ENCODE measurements at places on chromosomes 12 and 14.

DNA sequence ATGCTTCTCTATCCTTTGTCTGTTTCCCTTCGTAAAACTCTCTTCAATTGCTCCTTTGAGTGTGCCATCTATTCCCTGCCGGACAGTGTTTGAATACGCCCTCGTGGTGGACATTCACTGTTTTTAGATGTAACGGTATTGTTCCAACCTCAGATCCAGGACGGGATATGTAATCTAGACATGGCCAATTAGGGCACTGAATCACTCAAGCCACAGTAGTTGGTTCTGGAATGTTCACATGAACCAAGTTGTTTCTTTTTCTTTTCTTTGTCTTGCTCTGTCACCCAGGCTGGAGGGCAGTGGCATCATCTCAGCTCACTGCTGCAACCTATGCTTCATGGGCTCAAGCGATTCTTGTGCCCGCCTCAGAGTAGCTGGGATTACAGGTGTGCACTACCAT is 204.2 kb upstream of the PLXNC1 start:
- no peaks in the 10 kb centered on the region for H3K36me3 ChIP-seq
- H3K4me3 ChIP-seq: no peak overlapping the region
- H3K27me3 ChIP-seq: no peaks in the 10 kb centered on the region
- H3K27ac ChIP-seq: no peak overlapping the region
- peaks cover 7% of the 10 kb centered on the region for H3K4me1 ChIP-seq

DNA sequence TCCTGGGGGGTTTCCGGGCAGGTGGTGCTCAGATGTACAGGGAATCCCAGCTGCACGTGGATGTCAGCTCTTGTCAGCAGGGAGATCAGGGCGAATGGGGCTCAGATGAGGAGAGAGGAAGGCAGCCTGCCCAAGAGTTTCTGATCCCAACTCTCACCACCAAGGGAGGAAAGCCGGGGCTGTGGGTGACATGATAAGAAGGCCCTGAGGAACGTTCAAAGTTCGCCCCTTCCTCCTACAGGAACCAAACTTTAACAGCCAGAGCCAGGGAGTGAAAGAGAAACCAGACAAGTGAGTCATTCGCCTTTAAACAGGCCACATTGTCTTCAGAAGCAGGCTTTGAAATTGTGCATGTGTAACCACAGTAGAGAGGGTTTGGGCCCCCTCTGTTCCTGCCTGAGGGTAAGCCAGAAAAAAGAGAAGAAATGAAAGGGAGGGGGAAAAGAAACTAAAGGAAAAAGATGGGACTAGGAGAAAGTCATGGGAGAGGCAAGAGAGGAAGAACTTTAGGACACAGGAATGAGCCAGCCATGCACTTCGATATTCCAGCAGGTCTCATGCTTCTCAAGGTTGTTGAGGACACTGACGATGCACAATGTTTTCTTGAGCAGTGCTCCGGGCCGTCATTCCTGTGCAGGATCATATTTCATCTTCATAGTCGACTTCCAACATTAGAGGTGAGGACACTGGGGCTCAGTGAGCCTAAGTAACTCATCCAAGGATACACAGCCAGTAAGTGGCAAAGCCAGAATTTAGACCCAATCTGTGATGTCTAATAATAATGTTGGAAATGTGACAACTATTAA is 691.4 kb upstream of the TBX3 start:
- H3K36me3 ChIP-seq: no peaks in the 10 kb centered on the region
- H3K27ac ChIP-seq: no peak overlapping the region
- H3K4me1 ChIP-seq: peaks cover 7% of the 10 kb centered on the region
- no peaks in the 10 kb centered on the region for H3K27me3 ChIP-seq
- peak; percentile 81 for DNase-seq

DNA sequence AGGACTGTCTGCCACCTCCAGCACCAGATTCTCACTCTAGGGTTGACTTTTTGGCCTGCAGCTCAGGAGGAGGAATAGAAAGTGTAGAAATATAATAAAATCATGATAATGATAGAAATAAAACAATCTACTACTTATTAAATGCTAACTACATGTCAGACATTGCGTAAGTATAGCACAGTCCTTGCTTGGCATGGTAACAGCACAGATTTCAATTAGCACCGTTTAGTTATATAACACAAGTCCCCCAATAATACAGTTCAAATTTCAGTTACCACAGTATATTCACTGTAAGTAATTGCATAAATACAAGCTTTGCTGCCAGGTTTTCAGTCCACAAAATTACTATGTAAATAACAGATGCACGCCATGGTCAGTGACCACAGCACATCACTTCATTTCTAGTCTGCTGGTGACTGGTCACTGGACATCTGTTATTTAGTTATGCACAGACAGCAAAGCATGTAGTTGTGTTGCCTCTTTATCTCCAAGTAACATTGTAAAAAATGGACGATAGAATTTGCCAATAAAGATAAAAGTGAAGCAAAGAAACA is 6.5 kb upstream of the GLT8D2 start:
- H3K27me3 ChIP-seq: no peaks in the 10 kb centered on the region
- DNase-seq: peak; percentile 62
- H3K27ac ChIP-seq: no peak overlapping the region
- 0 out of 2 replicates have a peak, but pooled peaks cover 2% of the 10 kb centered on the region for H3K36me3 ChIP-seq
- H3K4me3 ChIP-seq: no peak overlapping the region

- no peaks in the 10 kb centered on the region for H3K36me3 ChIP-seq
- no peak overlapping the region for H3K27ac ChIP-seq
- H3K4me1 ChIP-seq: peaks cover 16% of the 10 kb centered on the region
- DNase-seq: no peak
- H3K4me3 ChIP-seq: no peak overlapping the region
These were observed 15.0 kb upstream of the TMEM119 start for GRCh38 chr12:108612788-108613282.

- DNase-seq: no peak
- H3K27me3 ChIP-seq: no peaks in the 10 kb centered on the region
- H3K4me1 ChIP-seq: no peaks in the 10 kb centered on the region
These were observed 20.6 kb downstream of the TOGARAM1 start for GRCh38 chr14:44982594-44982993.

GRCh38 chr12:93199831-93200236 is 177.9 kb upstream of the NUDT4 start:
- no peak overlapping the region for H3K27ac ChIP-seq
- H3K4me1 ChIP-seq: peaks cover 19% of the 10 kb centered on the region
- no peak overlapping the region for H3K4me3 ChIP-seq
- H3K27me3 ChIP-seq: no peaks in the 10 kb centered on the region
- DNase-seq: peak; percentile 56

DNA sequence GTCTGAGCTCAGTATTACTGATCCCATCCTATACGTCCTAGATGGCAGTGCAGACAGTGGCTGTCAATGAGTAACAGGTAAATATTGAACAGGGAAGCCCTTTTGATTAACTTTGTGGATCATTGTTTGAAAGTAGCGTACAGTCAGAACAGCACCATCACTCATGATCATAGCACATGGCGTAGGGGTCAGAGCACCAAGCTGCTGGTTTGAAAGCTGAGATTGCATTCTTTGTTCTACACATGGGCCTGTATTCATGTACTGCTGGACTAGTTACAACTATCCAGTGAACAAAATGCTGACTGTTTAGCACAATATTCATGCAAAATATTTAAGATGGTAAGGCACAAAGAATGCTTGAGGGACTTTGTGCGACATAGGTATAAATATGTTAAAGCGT is 131.8 kb downstream of the NPAS3 start:
- no peaks in the 10 kb centered on the region for H3K36me3 ChIP-seq
- H3K27ac ChIP-seq: no peak overlapping the region
- no peaks in the 10 kb centered on the region for H3K4me1 ChIP-seq
- DNase-seq: no peak
- no peak overlapping the region for H3K4me3 ChIP-seq

- H3K36me3 ChIP-seq: no peaks in the 10 kb centered on the region
- no peaks in the 10 kb centered on the region for H3K27me3 ChIP-seq
- no peaks in the 10 kb centered on the region for H3K4me1 ChIP-seq
- H3K4me3 ChIP-seq: no peak overlapping the region
- no peak overlapping the region for H3K27ac ChIP-seq
- no peak for DNase-seq
These were observed 25.5 kb upstream of the P2RX4 start for GRCh38 chr12:121184425-121184824.

DNA sequence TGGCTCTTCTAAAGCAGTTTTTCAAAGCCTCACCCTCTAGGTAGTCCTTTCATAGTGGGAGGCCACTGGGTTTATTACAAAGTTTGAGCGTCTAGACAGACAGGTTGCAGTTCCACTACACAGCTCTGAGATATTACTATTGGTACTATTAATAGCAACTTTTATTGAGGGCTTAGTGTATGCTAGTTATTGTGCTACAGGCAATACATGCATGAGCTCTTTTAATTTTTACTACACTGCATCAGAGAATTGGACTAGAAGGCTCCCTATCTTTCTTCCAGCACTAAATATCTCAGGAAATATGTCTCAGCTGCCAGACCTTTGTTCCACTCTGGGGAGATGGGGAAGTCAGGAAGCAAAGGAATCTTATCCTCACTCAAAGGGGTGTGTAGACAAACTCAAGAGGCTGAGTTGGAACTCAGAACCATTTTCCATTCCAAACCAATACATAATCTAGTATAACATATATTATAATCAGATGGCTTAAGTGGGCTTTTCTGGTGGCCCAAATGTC is 161.8 kb upstream of the SLC38A2 start:
- H3K4me3 ChIP-seq: no peak overlapping the region
- peaks cover 6% of the 10 kb centered on the region for H3K4me1 ChIP-seq
- no peak for DNase-seq
- no peak overlapping the region for H3K27ac ChIP-seq

GRCh38 chr14:77111021-77111420 is 13.0 kb downstream of the CIPC start:
- DNase-seq: no peak
- H3K27me3 ChIP-seq: no peaks in the 10 kb centered on the region
- no peak overlapping the region for H3K27ac ChIP-seq
- peaks cover 20% of the 10 kb centered on the region for H3K36me3 ChIP-seq
- no peaks in the 10 kb centered on the region for H3K4me1 ChIP-seq

DNA sequence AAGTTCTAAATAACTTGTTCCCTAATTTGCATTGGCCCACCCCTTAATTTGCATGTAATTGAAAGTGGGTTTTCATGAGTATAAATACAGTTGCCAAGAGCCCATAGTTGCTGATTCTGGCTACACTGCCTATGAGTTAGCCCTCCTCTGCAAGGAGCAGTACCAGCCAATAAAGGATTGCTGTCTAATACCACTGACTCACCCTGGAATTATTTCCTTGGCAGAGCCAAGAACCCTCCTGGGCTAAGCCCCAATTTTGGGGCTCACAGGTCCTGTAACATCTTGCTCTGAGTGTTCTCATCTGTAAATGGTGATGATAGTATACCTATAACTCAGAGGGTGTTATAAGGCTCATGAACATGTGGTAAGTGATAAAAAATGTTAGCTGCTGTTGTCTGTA is 6.8 kb downstream of the TTC8 start:
- H3K27me3 ChIP-seq: no peaks in the 10 kb centered on the region
- H3K27ac ChIP-seq: no peak overlapping the region
- H3K4me1 ChIP-seq: peaks cover 26% of the 10 kb centered on the region
- DNase-seq: peak; percentile 81
- H3K36me3 ChIP-seq: 0 out of 2 replicates have a peak, but pooled peaks cover 1% of the 10 kb centered on the region
- H3K4me3 ChIP-seq: no peak overlapping the region

DNA sequence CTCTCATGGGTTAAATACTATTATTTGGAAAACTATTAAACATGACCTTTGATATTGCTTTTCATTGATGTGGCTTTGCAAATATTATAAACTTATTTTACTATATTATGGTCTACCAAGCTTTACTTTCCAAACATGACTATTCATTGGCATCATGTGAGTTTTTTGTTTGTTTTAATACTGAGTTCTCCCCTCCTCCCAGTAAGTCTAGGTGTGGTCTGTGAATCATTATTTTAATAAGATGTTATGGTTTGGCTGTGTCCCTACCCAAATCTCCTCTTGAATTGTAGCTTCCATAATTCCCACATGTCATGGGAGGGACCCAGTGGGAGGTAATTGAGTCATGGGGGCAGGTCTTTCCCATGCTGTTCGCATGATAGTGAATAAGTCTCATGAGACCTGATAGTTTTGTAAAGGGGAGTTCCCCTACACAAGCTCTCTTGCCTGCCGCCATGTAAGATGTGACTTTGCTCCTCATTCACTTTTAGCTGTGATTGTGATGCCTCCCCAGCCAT is 80.0 kb downstream of the BORCS5 start:
- no peaks in the 10 kb centered on the region for H3K27me3 ChIP-seq
- H3K27ac ChIP-seq: no peak overlapping the region
- H3K4me3 ChIP-seq: no peak overlapping the region
- DNase-seq: no peak
- H3K36me3 ChIP-seq: no peaks in the 10 kb centered on the region

GRCh38 chr14:20714593-20715250 is 26.2 kb downstream of the ANG start:
- no peaks in the 10 kb centered on the region for H3K4me1 ChIP-seq
- no peak overlapping the region for H3K4me3 ChIP-seq
- H3K27ac ChIP-seq: no peak overlapping the region
- DNase-seq: peak; percentile 34

DNA sequence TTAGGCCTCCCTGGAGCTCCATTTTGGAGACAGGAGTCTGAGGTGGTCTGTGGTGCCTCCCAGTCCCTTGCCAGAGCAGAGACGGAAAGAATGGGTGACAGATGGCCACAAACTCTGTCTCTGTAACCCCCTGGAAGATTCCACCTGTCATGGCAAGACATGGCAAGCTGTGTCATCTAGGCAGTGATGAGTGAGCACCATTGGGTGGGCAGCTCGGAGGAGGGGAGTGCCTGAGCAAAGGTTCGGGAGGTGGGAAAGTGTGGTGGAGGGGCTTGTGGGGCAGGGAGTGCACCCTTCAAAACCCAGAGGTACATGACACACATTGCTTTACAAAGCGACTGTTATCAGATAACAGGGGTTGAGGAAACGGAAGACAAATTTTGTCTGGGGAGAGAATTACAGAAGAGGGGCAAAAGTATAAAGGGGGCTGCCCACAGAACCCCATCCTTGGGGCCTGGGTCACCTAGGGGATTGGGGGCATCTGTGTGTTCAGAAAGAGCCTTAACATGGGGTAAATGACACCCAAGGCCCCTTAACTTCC is 3.5 kb downstream of the RIN3 start:
- H3K4me3 ChIP-seq: no peak overlapping the region
- H3K27ac ChIP-seq: no peak overlapping the region
- no peak for DNase-seq
- H3K36me3 ChIP-seq: no peaks in the 10 kb centered on the region

All from IMR-90 (cell line).